ENCODE measurements at places on chromosomes 4 and X. TPM values are rescaled to one million over a fixed set of nuclear protein-coding genes. Genes with fewer than 3 reads are reported as not detected.
A peak's percentile ranks its signal among the peaks of the same experiment; 100 is the strongest.

Gene IL2
- total RNA-seq = not detected

GRCh38 chr4:620201-620600, 5.2 kb upstream of the PDE6B start:
- DNase-seq = no peak

GRCh38 chrX:40987413-40987812, 97.8 kb upstream of the USP9X start:
- DNase-seq = no peak

Gene ART3
- total RNA-seq = not detected

DNA sequence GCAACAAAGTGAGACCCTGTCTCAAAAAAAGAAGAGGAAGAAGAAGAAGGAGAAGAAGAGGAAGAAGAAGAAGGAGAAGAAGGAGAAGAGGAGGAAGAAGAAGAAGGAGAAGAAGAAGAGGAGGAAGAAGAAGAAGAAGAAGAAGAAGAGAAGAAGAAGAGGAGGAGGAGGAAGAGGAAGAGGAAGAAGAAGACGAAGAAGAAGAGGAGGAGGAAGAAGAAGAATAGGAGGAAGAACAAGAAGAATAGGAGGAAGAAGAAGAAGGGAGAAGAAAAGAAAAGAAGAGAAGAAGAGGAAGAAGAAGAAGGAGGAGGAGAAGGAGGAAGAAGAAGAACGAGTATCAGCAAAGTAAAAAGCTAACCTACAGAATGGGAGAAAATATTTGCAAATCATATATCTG, 33.3 kb upstream of the LONRF3 start:
- DNase-seq = no peak

DNA sequence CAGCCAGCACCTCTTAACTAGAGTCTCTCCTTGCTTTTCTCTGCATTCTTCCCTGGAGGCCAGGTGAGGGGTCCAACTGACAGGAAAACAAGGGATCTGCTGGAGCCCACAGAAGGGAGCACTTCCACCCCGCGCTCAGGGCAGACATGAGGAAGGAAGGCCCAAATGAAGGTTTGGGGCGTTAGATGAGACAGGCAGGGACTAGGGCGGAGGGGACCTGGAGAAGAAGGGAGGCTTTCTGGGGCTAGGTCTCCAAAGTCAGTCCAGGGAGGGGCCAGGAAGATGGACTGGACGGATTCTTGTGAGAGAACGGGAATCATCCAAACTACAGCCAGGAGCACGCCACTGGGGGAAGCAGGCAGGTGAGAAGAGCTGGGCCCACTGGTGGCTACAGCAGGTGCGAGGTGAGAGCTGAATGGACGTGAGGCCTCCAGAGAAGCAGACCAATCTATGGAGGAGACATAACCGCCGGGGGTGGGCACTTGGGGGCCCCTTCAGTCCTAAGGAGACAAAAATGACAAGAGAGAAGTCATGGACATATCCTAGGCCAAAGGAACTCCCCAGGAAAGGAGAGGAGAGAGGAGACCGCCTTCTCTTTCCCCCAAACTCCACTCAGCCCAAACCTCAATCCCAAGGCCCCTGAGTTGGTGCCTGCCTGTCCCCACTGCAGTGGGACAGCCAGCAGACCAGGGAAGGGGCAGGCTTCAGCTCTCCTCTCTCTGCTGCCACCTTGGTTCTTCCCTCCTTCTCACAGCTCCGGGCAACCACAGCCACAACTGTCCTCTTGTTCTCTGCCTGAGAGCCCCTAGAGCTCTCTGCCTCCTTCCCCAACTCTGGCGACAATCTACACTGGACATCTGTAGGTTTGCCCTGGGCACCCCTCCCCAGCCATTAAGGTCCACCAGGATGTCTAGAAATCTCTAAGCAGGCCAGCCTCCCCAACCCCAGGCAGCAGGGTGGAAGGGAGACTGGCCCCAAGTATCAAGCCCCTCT, 7.0 kb downstream of the APLN start:
- no peak for DNase-seq

GRCh38 chrX:86154553-86154952, 6.3 kb downstream of the DACH2 start:
- DNase-seq = no peak

DNA sequence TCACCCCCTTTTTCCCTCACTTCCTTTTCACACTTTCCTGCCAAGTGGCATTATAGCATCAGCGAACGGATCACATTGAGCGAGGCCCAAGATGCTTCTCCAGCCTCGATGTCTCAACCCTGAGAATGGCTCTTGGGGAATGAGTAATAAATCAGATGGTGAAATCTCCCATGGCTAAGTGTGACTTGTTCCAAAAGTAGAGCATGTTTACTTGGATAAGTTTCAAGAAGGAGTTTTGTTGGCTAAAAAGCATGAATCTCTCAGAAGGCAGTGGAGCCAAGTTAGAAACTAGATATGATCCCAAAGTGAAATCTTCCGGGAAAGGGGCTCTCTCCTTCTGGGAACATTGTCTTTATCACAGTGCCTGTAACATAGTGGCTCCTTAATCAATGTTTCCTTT, 316.3 kb downstream of the CAMK2D start:
- peak; percentile 100 for DNase-seq

Gene NLRP2B
- total RNA-seq = not detected

DNA sequence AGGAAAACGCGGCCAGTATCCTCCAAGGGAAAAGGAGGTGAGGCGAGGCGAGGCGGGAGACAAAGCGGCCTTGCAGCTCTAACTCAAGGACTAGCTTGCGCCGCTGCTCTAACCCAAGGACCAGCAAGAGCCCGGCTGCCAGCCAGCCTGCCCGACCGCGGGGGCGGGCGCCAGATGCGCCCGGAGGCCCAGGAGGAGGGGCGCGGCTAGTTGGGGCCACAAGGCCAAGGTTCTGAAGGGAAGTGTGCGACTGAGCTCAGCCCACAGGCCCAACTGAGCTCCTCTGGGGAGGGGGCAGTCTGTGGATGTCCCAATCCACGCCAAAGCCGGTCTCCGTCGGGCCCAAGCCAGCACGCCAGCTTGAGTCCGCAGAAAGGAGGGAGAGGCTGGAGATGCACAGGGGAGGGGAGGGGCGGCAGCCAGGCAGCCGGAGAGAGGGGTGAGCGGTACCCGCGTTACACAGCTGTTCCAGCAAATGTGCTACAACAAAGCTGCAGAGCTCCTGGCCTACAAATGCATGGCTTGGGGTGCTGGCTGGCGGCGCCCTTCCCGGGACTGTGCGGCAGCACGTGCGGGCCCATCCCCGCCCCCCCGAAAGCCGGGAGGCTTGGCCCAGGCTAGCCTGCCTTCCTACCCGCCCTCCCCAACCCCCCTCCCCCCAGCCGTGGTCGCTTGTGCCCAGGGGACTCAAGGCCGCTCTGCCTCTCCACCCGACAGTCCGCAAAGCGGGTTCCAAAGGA, 637 bp downstream of the AMER1 start:
- peak; percentile 24 for DNase-seq

GRCh38 chr4:174317531-174317930, 33.8 kb downstream of the CEP44 start:
- DNase-seq = no peak

Gene TBC1D8B
- 17.3 TPM for total RNA-seq

DNA sequence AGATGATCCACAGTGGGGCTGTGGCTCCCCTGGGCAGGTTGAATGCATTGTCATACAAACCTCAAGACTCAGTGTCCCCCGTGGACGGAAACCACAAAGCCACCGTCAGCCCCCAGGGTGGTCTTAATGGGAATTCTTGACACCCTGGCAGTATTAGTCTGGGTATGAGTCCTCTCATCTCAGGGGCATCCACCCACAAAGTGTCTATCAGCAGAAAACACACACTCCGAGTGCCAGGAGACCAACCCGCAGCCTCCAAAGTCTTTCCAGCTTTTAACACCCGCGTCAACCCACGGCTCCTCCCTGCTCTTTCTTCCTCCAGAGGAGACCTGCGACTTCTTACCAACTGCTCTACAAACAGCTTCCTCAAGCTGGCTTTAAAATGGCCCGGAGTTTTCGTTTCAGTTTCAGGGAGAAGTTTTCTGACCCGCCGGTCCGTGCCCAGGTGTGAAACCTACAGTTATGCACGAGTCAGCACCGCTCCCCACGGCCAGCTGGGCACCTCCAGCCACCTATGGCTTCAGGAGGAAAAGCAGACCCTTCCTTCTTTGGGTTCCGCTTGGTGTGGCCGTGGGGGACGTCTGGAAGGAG, 14.4 kb upstream of the ASMTL start:
- DNase-seq = no peak

GRCh38 chr4:54276641-54277430, 47.7 kb downstream of the PDGFRA start:
- DNase-seq = no peak

Gene PROM1
- total RNA-seq = under 0.01 TPM

- DNase-seq = no peak
Measured at GRCh38 chr4:162349395-162349794, 185.6 kb upstream of the FSTL5 start.

Gene PCDH18
- total RNA-seq = 210 TPM

GRCh38 chrX:45771114-45771513, 570.4 kb upstream of the DIPK2B start:
- DNase-seq = peak; percentile 90

Gene FRMD7
- not detected for total RNA-seq

Gene SLC25A4
- total RNA-seq = 4.3 TPM

GRCh38 chr4:143575331-143575730, 61.8 kb downstream of the SMARCA5 start:
- no peak for DNase-seq

DNA sequence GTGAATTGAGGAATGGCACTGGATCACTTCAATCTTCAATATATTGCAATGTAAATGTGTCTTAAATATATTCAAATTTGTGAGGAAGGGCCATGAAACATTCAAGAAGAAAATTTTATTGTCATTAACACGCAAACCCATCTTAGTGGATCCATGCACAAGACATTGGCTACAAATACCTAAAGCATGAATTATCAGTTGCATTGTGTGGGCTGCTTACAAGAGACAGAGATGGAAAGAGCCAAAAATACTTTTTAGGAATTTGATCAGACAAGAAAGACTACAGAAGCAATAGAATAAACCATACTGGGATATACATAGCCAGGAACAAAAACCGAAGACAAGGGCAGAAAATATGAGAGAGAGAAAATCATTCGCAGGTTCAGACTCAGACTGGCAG, 616.2 kb upstream of the GRIA3 start:
- DNase-seq = no peak

DNA sequence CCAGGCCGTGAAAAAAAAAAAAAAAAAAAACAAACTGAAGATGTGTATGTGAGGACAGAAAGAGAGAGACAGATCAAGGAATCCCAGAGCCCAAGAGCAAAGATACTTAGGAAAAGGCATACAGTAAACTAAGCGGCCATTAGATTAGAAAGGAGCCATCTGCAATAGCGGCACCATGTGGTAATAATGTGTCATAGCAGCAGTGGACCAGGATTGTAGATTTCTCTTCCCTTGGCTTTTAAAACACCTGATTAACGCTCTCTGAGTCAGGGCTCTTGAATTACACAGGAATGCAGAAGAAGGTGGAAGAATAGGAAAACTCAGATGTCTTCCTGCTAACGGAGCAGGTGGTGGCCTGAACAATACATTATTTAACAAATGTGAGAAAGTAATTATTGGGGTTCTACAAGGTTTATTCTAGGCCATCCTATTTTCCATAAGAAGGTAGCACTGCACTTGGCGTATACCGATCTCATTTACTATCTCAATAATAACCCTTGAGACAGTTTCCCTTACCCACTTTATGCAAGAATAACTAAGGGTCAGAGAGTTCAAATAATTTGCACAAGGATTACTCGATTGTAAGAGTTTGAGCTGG, 182.7 kb downstream of the KCNIP4 start:
- DNase-seq = peak; percentile 66

DNA sequence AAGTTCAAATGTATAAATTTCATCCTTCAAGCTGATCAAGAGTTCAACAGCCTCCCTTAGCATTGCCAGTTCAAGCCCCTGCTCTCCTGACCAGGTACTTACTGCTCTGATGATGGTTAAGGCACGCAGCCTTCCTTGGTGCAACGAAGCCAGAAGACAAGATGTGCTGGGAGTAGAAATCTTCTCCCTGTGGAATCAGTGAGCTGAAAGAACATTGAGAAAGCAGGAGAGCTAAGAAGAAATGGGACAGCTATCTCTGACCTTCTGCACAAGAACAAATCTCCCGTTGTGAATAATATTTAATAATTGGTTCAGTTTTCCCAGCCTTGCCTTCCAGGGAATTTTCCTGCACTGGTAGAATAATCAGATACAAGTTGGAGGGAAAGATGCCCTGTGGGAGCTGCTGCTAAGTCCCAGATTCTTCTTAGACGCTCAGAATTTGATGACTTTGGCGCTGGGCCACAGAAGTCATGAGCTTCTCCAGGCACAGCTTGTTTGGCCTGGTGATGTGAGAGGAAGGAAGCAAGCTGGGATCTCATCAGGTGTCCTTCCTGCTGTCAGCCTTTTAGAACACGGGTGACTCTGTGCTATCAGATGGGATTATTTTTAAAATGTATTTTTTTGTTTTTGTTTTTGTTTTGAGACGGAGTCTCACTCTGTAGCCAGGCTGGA, 77.8 kb downstream of the CD38 start:
- DNase-seq = no peak

- no peak for DNase-seq
Measured at GRCh38 chrX:125093852-125094251, 225.8 kb upstream of the TEX13C start.

DNA sequence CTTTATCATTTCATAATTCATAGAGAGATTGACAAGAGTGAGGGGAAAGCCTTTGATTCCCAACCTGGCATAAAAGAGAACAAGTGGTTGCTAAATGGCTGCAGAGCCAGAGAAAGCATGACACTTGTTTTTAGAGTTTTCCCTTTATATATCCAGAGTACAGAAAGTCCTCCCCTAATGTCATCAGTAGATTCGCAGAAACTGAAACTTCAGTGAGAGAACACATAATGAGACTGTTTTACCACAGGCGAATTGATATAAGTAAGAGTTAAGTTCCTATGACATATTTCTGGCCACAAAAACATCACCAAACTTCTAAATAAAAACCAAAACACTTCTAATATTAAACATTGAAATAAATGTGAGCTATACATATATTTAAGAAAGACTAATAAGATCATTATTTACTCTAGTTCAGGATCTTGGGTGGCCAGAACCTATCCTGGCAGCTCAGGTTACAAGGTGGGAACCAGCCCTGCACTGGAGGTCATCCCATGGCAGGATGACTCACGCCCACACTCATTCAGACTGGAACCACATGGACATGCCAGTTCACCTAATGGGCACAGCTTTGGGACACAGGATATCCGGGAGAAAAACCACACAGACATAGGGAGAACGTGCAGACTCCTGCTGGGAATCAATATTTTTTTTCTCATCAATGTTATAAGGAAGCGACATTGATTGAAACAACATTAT, 35.5 kb downstream of the NWD2 start:
- no peak for DNase-seq

- DNase-seq = no peak
Measured at GRCh38 chr4:186820391-186820891, 96.8 kb upstream of the FAT1 start.

Gene RPA4
- 0.33 TPM for total RNA-seq

DNA sequence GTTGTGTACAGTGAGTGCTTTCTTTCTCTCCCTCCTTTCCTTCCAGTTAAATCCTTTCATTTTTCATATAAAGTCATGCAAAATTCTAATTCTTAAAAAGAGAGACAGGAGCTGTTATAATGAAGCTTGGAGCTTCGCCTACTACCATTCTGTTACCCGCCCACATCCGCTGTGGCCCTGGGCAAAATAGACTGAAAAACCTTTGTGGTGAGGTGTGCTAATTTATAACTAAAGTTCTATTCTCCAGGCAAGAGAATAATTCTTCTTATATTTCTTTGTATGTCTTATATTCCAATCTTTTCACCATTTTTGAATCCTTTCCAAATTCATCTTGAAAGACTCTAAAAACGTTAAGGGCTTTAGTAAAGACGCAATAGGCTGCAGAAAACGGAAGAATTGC, 7.0 kb downstream of the QRFPR start:
- DNase-seq = no peak

All from fibroblast of the aortic adventitia (primary cell).